ENCODE measurements at places on chromosomes 3 and 15. TPM values are rescaled to one million over a fixed set of nuclear protein-coding genes. Genes with fewer than 3 reads are reported as not detected.
A peak's percentile ranks its signal among the peaks of the same experiment; 100 is the strongest.

- no peak for DNase-seq
Observed at GRCh38 chr3:42518800-42519567, 16.5 kb downstream of the VIPR1 start.

GRCh38 chr3:72633121-72633520 lies 215.1 kb downstream of the SHQ1 start:
- DNase-seq, result no peak

DNA sequence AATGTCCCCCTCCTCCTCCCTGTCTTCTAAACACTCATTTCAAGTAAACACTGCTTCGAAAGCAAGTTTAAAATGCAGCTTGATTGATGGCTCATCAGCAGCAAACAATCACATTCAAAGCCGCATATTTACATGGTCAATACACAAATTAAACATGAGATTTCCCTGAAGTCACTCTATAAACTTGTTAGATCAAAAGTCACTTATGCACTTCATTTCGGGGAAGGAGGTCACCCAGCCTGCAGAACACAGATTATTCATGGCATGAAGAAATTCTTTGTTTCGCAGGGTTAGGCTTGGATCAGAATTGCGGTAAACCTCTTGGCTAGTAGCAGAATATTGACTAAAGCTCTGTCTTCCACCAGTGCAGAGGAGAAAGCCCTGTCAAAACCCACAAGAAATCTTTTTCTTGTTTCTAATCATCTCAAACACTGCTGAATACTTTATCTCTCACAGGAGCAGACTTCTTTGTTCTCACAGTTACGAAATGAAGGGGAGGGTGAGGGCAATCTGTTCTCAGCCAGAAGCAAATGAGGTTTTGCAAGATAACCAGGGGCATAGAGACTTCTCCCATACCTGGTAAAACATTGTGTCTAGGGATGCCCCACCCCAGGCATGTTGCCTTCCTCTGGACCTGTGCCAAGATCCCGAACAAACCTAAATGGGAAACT lies 133.3 kb upstream of the CHL1 start:
- DNase-seq, result no peak

GRCh38 chr3:13480340-13481318 lies 523 bp downstream of the HDAC11 start:
- peak; percentile 48 for DNase-seq

DNA sequence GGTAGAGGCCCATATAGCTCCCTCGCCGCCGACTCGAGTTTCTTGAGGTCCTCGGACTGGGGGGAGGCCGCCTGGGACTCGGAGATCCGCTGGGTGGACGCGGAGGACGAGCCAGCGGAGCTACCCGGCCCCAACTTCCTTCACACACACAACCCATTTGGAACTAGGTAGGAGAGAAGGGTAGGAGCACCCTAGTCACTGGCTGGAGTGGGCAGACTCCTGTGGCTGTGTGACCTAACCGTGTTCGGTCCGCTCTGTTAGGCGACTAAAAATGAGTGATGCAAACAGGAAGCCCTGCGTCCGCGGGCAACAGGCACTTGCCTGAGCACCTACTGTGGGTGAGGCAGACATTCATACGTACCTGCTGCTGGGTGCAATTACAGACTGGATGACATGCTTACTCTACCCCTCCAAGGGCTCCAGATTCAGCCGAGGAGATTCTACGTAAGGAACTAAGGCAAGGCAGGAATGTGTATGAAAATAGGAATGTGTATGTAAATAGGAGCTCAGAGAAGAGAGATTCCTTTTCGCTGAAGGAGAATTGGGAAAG lies 4.6 kb upstream of the SIN3A start:
- no peak for DNase-seq

DNA sequence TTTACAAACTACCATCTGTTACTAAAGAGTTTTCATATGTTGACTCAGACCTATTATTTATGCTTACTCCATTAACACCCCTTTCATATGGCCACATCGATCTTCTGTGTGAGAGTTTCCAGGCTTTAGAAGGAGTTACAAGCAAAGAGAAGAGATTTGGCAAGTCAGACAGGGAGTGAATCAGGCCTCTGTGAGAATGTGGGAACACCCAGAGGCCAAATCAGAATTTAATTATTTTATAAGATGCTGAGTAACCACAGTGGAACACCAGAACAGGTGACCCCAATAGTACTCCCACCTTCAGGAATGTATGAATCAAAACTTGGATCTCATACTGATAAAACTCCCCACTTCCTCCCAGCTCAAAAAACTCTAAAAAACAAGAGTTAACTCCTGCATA lies 42.0 kb downstream of the IFT57 start:
- peak; percentile 49 for DNase-seq

DNA sequence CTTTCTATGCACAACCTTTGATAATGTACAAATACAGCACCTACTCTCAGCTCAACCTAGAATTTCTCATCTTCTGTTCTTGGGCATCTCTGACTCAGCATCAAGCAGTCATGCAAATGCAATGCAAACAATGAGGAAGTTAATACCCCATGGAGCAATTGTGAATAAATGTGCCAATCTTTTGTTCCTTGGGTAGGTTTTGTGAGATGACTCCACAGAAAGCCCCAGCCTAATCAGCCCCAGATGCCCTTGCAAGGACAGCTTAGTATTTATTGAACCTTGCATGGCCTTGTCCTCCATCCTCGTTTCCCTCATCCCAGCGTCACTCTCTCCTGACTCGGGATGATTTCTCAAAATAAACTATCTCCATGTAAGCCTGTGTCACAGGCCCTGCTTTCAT lies 494.7 kb upstream of the NECTIN3 start:
- DNase-seq, result peak; percentile 24

DNA sequence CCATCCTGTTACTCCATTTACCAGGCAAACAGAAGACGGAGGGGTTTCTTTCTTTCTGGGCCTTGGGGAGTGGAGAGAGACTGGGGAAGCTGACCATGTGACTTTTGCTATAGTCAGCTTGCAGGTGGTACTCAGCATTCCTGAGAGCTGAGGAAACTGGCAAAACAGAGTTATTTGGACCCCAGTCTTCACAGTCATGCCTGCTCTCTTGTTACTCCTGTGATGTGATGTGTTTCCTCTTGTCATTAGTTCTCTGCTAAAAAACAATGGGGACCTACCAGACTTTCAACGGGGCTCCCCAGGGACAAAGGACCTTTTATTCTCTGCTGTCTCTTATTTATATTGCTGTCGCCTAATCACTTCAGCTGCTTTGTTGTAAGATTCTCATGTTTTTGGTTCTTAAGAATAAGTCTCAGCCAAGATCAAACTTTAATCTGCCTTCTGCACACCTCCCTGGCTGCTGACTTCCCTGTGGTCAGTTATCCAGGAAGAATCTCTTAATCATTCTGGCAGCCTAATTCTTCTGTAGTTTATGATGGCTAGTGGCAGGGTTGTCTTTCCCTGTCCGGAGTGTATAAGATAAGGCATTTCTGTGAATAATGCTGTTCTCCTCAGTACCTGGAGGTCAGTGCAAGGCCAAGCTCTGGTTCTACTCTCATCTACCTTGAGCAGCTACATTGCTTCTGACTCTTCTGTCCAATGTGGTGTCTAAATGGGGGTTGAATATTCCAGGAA lies 8.8 kb downstream of the STARD9 start:
- no peak for DNase-seq

DNA sequence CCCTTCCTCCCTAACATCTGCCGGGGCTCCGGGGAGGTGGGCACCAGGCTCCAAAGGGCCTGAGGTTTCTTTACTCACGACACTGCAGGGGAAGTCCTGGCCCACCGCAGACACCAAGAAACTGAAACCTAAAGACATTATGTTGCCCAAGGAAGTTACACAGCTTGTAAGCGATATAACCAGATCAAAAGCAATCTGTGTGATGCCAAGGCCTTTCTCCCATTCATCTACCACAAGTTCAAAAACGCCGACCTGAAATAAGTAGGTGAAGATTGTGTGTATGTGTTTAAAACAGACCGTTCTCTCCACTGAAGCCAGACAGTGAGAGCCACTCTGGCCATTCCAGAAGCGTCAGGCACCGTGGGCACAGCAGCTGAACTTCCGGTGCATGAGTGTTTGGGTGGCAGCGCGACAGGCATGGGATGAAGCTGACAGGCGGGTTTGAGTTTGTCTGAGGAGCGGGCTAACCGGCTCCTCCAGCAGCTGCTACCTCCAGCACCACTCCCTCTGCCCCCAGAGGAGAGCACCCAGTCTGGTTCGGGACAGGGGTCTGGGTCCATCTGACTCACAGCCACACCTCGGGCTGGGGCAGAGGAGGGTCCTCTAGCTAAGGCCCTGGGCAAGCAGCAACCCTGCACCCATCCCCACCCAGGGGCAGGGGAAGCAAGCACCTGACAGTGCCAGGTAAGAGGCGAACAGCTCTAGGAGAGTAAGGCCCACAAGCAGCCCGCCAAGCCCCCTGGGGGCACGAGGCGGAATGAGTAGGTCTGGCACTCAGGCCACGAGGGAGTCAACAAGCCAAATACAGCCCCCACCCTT lies 1.3 kb downstream of the TNK2 start:
- no peak for DNase-seq

GRCh38 chr3:158672215-158673176 lies at the start of gene LXN:
TSS of gene LXN (minus strand) at chr3:158672648. CDS start at chr3:158672478, 170 bp downstream.
- DNase-seq, result peak; percentile 94

- no peak for DNase-seq
Observed at GRCh38 chr15:56890038-56890437, 28.4 kb upstream of the TCF12 start.

DNA sequence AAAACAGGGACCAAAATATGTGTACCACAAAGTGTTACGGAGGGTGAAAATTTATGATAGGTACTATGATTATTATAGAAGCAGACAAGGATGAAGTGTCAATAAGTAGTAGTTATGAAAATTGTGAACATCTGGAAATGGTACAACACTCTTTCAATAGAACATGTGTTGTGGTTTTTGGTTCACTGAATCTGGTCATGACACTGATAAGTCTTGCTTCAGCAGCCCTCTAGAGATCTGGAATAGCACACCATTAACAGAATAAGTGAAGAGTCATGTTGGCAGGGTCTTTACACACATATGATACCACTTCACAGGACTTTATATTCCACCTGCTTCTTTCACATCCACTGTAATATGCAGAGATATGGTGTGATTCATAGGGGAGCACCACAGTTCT lies 985.2 kb upstream of the SEMA6D start:
- no peak for DNase-seq

- DNase-seq, result no peak
Observed at GRCh38 chr15:52709187-52709981, 30.2 kb upstream of the ATOSA start.

DNA sequence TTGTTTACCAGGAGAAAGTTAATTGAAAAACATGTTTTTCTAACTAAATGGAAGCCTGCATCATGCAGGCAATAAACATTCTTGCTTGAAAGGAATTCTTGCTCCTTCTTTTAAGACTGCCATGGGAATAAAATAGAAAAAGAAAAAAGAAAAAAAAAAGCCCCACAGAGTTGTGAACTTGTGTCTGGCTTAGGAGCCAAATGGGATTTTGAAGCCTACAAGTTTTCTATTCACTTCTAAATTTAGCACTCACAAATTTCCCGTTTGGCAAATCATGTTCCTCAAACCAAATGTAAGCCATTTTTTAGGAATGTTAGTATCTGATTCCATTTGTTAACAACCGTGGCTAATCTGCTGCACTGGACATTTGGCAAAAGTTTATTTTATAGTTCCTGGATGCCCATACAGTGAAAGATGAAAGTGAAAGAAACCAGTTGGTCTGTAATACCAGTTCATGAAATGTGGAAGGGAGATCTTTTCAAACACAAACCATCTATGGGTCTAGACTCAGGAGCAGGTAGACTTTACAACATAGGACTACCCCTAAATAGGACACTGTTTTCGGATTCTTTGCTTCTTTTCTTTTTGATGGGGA lies 133.8 kb upstream of the GMNC start:
- no peak for DNase-seq

- DNase-seq, result peak; percentile 44
Observed at GRCh38 chr15:64895285-64896065, 16.2 kb upstream of the ANKDD1A start.

DNA sequence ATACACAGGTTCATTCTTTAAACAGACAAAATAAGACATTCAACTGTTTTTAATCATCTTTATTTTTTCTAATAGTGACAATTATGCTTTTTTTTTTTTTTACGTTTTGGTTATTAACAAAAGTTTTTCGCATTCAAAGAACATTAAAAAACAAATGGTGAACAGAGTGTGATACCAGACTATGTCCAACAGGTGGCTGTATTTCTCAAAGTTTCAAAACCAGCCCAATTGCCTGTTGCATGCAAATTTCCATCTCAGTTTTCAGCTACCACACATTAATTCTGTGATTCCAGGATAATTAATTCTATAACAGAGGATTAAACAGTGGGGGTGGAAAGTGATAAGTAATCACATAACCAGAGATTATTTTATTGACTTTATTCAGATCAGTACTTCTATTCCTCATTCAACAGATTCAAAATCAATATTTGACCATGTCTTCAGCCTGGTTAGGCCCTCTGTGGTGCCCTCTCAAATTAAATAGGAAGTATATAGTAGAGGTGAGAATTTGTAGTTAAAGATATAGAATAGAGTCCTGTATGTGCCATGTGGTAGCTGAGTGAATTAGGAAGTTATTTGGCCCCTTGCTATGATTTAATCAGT lies 122.2 kb upstream of the DCBLD2 start:
- DNase-seq, result peak; percentile 59

DNA sequence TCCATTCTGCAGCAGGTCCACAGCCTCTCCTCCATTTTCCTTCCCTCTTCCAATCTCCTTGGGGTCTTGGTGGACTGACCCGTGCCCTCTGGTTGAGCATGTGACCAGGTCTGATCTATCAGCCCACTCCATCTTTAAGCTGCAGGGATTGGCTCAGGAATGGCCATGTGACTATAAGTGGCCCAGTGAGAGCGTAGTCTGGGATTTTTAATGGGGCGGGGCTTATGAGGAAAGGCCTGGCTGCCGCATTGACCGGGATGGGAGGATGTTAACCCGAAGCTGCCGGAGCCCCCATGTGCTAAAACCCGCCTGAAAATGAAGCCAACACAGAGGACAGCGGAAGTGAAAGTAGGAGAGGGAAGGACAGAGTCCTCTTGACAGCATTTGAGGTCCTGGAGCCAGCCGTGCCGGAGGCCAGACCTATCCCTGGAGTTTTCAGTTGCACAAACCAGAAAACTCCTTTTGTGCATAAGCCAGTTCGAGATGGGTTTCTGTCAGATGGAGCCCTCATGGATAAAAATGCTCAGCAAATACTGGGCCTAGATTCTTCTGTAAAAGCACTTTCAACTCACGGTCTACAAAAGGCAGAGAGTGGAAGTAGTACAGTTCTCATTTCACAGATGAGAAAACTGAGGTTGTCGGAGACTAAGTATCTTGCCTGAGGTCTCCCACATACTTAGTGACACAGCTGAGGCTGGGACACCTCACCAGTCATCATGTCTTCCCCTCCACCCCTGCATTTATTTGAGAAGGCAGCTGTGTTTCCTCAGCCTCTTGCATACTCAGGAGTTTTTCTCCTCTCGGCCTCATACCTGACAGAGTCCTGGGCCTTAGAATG lies 61.9 kb downstream of the ATP2B2 start:
- no peak for DNase-seq

The PTX3 gene
- 33.0 TPM for total RNA-seq

The C15orf62 gene
- 0.24 TPM for total RNA-seq

The APH1B gene
- total RNA-seq, result 28.9 TPM

The CCR2 gene
- total RNA-seq, result 10.8 TPM
